ENCODE measurements at places on chromosomes 16 and 17. TPM values are rescaled to one million over a fixed set of nuclear protein-coding genes. Genes with fewer than 3 reads are reported as not detected.

The CDC27 gene
- polyA plus RNA-seq = 20.5 TPM

The SRR gene
- 3.2 TPM for polyA plus RNA-seq

The PSMC3IP gene
- 3.2 TPM for polyA plus RNA-seq

The CHST5 gene
- not detected for polyA plus RNA-seq

The BCAR1 gene
- polyA plus RNA-seq = not detected

The LAT gene
- 12.2 TPM for polyA plus RNA-seq

The DHRS7C gene
- not detected for polyA plus RNA-seq

The CDRT15L2 gene
- not detected for polyA plus RNA-seq

The TNFRSF13B gene
- 37.8 TPM for polyA plus RNA-seq

The GPR142 gene
- polyA plus RNA-seq = not detected

The KRT16 gene
- not detected for polyA plus RNA-seq

The CCL2 gene
- polyA plus RNA-seq = not detected
